Foreskin fibroblast (primary cell): ENCODE measurements at places on chromosomes 16 and 17.

DNA sequence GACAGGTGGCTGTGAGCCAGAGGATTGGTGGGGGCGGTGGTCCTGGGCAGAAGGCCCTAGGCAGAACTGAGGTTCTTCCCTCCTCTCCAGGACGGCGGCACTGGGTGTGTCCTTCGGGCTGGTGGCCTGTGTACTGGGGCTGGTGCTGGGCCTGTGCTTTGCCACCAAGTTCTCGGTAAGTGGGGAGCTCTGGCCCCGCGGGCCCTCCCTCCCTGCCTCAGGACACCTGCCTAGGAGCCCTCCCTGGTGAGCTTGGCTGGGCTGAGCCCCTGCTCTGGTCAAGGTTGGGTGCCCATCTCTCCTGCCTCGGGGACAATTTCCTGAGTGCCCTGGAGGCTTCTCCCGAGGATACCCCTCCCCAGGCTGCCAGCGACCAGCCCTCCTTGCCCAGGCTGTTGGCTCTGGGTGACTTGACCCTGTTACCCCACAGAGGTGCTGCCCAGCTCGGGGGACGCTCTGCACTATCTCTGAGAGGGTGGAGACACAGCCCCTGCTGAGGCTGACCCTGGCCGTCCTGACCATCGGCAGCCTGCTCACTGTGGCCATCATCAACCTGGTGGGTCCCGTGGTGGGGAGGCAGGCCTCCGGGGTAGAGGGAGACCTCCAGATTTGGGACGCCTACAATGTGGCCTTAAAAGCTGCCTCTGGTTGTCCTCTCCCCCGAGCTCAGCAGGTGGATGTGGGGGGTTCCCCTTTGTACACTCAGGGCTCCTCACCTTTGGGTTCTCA, 42.0 kb downstream of the ADCY7 start:
- DNase-seq, result no peak

- no peak for DNase-seq
Measured at GRCh38 chr16:3598236-3598635, 13.2 kb downstream of the SLX4 start.

GRCh38 chr16:10988164-10988803, 43.9 kb downstream of the CLEC16A start:
- no peak for DNase-seq

GRCh38 chr17:74637265-74637664, 13.7 kb upstream of the CD300E start:
- no peak for DNase-seq

GRCh38 chr17:55530064-55530463, 18.8 kb upstream of the SMIM36 start:
- DNase-seq, result no peak

DNA sequence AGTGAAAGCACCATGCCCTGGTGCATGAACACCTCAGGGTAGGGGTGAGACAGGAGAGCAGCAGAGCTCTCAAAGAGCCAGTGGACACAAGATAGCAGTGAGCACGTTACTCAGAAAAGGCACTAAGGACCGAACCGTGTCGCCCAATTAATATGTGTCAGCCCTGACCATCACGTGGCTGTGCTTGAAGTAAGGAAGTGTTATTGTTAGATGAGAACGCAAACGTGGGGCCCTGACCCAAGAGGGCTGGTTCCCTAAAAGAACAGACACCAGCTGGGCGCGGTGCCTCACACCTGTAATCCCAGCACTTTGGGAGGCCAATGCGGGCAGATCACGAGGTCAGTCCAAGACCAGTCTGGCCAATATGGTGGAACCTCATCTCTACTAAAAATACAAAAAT, 16.3 kb downstream of the AXIN1 start:
- DNase-seq, result no peak

DNA sequence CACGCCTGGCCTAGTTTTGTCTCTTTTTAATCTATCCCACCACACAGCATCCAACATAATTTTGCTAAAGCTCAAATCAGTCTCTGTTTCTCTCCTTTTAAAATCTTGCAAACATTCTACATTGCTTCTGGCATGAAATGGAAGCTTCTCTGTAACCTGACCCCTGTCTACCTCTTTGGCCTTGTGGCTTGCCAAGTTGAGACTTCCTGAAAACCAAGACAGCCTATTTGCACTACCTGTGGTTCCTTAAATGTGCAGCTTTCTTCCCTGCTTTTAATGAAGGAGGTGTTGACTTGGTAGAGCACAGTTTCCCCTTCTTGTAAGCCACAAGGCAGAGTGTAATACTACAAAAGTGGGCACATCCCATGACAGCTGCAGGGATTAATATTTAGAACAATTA, 6.0 kb upstream of the CCL3 start:
- DNase-seq, result no peak

- DNase-seq, result no peak
Measured at GRCh38 chr16:31134625-31135534, 647 bp downstream of the PRSS8 start.

DNA sequence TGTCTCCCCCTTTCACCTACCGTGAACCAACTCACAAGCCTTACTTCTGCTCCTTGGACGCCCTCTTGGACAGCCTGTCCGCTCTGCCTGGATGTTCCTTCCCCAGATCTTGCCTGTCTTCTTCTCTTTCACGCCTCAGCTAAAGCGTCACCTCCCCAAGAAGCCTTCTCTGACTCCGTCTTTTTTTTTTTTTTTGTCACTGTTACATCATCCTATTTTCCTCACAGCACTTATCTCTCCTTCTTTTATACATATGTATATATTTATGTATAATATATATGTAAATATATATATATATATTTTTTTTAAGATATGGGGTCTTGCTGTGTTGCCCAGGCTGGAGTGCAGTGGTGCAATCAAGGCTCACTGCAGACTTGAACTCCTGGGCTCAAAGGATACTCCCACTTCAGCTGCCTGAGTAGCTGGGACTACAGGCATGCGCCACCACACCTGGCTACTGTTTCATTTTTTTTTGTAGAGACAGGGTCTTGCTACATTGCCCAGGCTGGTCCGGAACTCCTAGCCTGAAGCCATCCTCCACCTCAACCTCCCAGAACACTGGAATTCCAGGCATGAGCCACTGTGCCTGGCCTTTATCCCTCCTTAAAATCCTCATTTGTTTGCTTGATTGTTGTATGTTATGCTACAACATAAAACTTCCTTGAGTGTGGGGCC, 16.5 kb upstream of the AKTIP start:
- DNase-seq, result no peak

DNA sequence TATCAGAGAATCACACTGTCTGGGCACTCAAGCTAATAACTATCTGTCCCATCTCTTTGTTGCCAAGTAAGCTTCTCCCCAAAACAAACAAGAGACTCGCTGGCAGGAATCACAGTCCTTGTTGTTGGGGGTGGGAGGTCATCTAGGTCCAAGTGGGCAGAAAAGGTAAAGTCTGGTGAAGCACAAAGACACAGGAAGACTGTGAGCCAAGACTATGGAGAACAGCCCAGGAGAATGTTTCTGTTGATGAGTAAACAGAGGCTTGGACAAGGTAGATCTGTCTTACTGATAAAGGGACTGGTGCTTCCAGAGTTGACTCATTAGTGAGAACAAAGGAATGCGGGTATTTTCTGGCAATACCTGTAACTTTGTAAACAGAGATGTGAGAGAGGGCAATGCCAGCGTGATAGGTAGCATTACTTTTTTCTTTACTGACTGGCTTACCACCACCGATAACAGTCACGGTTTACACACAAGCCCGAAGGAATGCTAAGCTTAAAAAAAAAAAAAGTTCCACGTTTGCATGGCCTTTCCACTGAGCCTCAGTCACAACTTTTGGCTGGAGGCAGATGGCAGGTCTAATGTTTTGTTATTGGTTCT, 11.5 kb upstream of the MMD start:
- DNase-seq, result no peak

DNA sequence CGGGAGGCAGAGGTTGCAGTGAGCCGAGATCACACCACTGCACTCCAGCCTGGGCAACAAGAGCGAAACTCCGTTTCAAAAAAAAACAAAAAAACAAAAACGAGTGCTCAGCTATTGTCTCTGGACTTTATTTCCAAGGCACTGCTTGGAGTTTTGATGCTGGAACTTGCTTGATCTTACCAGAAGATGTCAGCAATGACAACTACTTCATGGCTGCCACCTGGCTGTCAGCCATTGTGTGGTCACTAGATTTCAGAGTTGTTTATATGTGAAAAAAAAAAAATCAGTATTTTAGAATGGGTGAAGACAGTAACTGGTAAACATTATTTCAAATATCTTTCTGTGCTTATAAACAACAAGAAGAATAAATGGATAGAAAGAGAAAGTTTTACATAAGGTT, 26.3 kb upstream of the OR4D1 start:
- peak; percentile 16 for DNase-seq

GRCh38 chr17:78842881-78843565, 2.4 kb upstream of the USP36 start:
- DNase-seq, result peak; percentile 44

DNA sequence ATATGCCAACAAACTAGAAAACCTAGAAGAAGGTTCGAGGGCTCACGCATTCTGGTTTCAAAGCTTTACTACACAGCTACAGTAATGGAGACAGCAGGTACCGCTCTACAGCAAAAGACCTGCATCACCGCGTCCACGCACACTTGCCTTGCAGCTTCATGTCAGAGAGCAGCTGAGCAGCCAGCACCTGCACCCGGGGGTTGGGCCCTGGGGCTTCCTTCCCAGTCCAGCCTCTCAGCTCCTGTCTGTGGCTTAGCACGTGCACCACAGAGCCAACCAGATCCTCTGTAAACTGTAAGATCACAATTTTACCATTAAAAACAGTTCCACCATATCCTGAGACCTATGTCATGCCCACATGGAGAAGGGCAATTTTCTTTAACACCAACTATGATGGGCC, 15.3 kb downstream of the MEAK7 start:
- DNase-seq, result no peak

- no peak for DNase-seq
Measured at GRCh38 chr17:41513168-41513547, 5.5 kb downstream of the KRT15 start.

GRCh38 chr17:45332989-45333701, 16.3 kb upstream of the MAP3K14 start:
- peak; percentile 50 for DNase-seq

GRCh38 chr16:11147033-11147753, 108.8 kb downstream of the SOCS1 start:
- DNase-seq, result no peak

GRCh38 chr16:86735727-86736126, 157.4 kb downstream of the FOXL1 start:
- DNase-seq, result no peak

- DNase-seq, result peak; percentile 72
Measured at GRCh38 chr17:54967621-54968261, 713 bp downstream of the COX11 start.

GRCh38 chr16:74734361-74735161, 33.9 kb upstream of the MLKL start:
- DNase-seq, result peak; percentile 36

DNA sequence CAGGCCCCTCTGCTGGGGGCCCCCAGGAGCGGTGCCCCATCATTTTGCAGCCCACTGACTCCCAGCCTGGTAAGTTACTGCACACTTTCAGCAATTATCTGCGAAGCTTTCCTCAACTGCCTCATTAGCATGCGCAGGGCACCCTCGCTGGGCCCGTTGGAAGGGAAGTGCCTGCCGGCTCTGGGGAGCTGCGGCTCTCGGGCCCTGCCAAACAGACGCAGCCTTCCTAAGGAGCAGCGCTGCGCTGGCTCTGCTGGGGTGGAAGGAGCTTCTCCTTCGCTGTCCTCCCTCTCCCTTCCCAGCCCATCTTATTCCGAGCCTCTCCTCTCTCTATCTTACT, 71.0 kb downstream of the RBBP6 start:
- DNase-seq, result peak; percentile 16

DNA sequence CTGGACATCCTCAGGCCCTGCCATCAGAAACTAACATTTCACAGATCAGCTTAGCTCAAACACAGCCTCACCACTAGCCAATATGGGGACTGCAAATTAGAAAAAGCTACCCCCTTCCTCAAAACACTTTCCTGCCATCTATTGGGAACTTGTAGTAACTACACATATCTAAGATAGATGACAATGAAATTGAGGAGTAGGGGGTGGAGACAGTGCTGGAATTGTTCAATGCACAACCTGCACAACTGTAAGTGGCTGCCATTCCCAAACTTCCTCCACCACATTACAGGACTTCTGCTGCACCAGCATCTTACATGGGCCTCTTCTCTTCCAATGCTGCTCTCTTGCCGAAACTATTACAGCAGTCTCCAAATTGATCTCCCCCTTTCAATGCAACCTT, 21.9 kb downstream of the AIPL1 start:
- peak; percentile 30 for DNase-seq

- DNase-seq, result no peak
Measured at GRCh38 chr17:39676198-39676819, 8.1 kb downstream of the PNMT start.

DNA sequence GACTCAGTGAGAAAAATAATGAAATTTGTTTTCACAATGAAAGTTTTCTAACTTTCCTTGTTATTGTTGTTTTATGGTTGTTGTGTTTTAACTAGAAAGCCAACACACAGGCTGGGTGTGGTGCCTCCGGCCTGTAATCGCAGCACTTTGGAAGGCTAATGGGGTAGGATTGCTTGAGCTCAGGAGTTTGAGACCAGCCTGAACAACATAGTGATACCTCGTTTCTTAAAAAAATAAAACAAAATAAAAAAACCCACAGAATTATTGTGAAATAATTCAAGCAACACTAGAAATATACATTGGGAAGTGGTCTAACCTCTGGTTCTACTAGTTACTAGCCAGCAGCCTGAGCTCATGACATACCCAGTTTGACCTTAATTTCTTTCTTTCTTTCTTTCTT, 630 bp downstream of the MILR1 start:
- no peak for DNase-seq

DNA sequence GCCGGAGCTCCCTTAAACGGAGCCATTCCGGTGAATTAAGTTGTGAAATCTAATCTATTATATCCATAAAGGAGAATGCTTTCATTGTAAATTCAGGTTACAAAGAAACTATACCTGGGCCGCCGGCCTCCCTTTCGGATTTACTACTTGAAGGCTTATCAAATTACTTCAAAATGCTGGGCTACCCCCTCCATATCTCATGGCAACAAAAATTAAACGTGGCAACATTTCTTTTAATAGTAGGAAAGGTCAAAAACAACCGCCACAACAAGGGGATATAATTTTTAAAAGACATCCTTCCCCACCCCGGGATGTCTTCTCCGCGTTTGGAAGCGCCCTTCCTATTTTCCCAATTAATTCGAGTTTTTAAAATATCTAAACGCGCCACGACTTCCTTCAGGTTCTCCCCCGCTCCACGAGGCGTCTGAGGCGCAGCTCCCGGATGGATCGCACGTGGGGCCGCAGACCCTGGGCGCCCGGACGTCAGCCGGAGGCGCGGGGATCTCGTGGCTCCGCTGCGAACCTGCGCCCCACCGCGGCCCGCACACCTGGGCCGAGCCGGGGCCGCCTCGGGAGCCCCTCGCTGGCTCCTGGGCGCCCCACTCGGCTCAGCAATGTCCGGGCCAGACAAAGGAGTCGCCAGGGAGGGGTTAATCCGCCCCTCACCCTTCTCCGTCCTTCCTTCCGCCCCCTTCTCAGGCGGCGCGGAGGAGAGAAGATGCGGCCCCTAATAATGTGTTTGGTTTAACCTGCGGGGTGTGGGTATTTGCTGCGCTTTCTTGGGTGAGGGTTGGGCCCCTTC, 47.4 kb upstream of the SLC38A10 start:
- DNase-seq, result no peak
